ENCODE measurements at places on chromosomes 11 and 22. TPM values are rescaled to one million over a fixed set of nuclear protein-coding genes. Genes with fewer than 3 reads are reported as not detected.

CARNS1 gene
- total RNA-seq: 0.23 TPM

LRRN4CL gene
- total RNA-seq: not detected

MMP12 gene
- not detected for total RNA-seq

SERPINH1 gene
- 231 TPM for total RNA-seq

IL17RA gene
- 10.4 TPM for total RNA-seq

GNAZ gene
- 10.3 TPM for total RNA-seq

RBMXL2 gene
- 0.14 TPM for total RNA-seq

Data from epithelial cell of proximal tubule (primary cell).